K562 (cell line): ENCODE measurements at places on chromosomes 16 and 17.

GRCh38 chr17:76384222-76384986 is at the start of gene SPHK1:
Gene SPHK1 (plus strand): TSS chr17:76384609. CDS start chr17:76385645, 1,036 bp downstream.
- DNase-seq, result peak; percentile 87

DNA sequence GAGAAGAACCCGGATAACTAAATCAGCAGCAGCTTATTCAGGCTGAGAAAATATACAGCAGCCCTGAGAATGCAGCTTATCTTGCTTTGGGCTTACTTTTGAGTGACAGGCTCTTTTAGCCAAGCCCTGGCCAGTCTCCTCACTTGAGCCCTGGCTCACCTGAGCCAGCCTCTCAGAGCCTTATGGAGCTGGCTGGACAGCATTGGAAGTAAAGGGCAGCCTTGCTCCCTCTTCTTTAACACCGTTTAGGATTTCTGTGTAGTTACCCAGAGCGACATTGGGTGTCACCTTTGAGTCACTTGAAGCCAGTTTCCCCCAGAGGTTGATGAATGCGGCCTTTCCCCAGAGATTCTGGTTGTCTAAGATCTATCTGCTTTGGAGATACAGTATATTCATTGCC is 7.7 kb upstream of the NPIPB2 start:
- peak; percentile 47 for DNase-seq

- DNase-seq, result peak; percentile 61
Measured at GRCh38 chr16:58814348-58814801, 80.3 kb upstream of the GOT2 start.

DNA sequence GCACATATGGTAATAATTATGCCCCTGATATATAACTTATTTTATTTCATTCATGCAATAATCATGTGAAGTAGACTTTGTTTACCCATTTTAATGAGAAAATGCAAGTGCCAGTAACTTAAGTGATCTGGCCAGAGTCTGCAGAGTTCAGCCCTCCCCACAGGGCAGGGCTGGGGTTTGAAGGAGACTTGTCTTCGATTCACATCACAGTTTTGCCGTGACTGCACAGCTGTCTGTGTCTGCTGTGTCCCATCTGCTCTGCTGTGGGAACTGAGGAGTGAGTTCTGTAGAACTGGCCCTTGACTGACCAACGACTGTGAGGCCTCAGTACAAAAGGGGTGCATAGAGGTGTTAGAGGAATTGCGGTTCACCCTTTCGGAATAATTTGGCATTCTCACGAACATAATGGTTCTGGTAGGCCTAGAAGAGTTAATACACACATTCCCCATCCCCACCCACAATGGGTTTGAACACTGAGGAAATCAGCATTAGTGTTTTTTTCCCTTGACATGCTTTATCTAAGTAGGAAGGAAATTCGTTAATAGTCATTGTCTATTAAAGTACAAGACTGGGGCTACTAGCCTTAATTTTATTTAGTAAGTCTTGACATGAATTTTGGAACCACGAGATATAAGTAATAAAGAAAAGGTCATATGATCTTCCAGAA is 113.6 kb upstream of the MON1B start:
- no peak for DNase-seq

DNA sequence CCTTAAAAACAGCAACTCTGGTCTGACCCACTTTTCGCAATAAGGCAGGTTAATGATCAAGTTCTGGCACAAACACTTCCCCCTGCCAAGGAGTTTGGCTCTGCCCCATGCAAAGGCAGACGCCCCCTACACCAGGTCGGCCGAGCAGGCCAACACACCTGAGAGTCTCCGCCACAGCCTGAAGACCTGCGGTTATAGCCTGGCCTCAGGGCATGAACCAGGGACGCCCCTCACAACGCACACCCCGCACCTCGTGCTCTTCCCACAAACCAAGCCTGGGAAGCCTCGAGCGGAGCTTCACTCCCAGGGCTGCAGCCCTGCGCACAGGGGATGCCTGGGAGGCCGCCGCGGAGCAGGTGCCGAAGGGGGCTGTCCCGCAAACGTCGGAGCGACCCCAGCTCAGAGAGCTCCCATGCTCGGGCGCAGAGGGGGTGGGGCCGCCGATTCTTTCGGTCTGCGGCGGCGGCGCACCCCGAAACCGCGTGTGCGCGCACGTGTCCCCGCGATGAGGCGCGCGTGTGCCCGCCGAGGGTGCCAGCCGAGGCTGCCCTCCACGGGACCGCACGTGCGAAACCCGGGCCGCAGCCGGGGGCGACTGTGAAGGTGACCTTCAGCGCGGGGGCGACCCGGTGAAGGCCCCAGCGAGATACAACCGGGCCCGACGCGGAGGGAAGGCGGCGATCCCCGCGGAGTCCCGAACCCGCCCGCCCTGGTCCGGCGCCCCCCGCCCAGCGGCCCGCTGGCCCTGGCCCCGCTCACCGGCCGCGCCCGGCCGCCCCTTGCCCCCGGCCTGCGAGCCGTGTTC is 559 bp downstream of the CLUH start:
- no peak for DNase-seq

- DNase-seq, result no peak
Measured at GRCh38 chr16:648071-648780, 939 bp upstream of the WDR90 start.

- no peak for DNase-seq
Measured at GRCh38 chr17:64173646-64174045, 43.7 kb upstream of the ERN1 start.

GRCh38 chr17:36931697-36932382 is 5.4 kb upstream of the LHX1 start:
- no peak for DNase-seq

DNA sequence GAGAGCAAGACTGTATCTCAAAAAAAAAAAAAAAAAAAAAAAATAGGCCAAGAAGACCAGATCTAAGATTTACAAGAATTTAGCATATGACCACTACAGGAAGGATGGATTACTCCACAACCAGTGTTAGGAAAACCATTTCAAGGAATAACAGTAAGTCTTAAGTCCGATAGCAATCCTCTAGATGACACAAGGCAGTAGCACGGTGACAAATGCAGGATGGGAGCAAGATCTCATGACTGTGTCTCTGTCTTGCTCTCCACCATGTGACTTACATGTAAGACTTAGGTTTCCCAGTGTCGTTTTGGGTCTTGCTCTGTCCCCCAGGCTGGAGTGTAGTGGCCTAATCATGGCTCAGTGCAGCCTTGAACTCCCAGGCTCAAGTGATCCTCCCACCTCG is 27.8 kb downstream of the C16orf96 start:
- DNase-seq, result no peak

DNA sequence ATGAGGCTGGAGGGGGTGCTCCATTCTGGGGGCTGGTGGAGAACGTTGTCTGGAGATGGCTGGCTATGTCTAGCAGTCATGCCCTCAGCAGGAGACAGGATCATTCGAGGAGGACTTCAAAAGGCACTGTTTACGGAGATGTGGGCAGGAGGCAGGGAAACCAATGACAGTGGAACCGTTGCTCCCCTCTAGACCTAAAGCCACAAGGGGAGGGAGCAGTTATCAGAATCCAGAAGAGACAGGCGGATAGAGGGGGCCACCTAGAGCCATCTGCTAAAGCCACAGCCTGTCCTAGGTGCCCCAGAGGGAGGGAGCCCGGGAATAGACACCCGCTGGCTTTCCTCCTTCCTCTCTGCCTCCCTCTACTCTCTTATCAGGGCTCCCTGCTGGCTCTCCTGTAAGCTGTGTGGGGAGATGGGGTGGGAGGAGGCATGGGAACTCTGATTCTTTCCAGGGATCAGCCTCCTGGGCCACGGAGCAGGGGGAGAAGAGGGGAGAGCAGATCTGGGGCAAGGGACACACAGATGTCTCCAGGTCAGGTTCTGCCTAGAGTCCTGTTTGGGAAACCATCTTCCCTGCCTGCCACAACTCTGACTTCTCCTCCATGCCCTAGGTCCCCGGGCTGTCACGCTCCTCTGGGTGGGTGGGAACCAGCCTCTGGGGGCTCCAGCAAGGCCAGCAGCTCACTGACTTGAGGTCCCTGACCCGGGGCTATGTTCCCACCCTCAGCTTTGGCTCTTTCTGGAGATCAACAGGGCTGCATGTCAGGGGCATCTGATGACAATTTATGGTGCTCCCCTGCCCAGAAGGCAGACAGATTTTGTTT is 42.3 kb downstream of the IRX3 start:
- DNase-seq, result peak; percentile 14

DNA sequence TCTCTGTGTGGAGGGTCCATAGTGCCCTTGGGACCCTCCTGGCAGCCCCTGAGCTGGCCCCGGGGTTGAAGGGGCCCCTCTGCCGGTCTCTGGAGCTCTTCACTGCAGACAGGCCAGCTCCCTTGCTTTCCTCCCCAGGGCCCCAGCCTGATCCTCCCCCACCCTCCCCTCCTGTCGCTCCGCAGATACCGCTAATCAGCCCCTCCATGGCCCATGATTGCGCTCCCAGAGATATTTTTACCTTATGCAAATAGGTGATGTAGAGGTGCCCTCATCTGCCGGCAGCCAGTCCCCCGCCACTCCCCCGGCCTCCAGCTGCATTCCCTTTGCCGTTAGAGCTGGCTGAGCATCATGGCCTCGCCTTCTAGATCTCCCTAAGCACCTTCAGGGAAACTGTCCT is 9.2 kb downstream of the MMP15 start:
- peak; percentile 66 for DNase-seq

- DNase-seq, result no peak
Measured at GRCh38 chr17:78001182-78001581, 42.7 kb downstream of the TNRC6C start.

- no peak for DNase-seq
Measured at GRCh38 chr16:76959166-76959565, 231.8 kb upstream of the MON1B start.
